ENCODE measurements at places on chromosomes 3 and 15.

DNA sequence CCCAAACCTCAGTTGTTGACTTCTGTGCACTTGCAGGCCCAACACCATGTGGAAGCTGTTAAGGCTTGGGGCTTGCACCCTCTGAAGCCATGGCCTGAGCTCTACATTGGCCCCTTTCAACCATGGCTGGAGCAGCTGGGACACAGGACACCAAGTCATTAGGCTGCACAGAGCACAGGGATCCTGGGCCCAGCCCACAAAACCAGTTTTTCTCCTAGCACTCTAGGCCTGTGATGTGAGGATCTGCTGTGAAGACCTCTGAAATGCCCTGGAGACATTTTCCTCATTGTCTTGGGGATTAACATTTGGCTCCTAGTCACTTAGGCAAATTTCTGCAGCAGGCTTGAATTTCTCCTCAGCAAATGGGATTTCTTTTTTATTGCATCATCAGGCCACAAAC is 1255.7 kb downstream of the ZPLD1 start:
- no peak for DNase-seq

GRCh38 chr3:25171118-25171807 is 256.8 kb upstream of the RARB start:
- DNase-seq: no peak

- DNase-seq: no peak
Observed at GRCh38 chr15:88878720-88879184, 16.6 kb downstream of the HAPLN3 start.

DNA sequence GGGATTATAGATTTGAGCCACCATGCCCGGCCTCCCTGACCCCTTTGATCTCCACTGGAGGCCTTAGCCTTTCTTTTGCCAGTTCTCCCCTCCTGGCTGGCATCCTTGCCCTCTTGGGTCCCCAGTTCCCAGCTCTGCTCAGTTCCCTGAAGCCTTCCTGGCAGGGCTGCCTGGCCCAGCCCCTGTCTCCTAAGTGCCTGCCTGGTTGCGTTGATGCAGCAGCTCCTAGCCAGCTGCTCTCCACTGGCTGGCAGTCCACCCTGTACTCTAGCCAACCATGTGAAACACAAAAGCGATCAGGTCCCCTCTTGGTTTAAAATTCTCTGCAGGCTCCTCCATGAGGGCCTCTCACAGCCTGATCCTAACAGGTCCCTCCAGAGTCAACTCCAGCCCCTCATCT is 184.7 kb downstream of the RAB11A start:
- no peak for DNase-seq

- DNase-seq: no peak
Observed at GRCh38 chr3:99240700-99241099, 339.2 kb upstream of the DCBLD2 start.

DNA sequence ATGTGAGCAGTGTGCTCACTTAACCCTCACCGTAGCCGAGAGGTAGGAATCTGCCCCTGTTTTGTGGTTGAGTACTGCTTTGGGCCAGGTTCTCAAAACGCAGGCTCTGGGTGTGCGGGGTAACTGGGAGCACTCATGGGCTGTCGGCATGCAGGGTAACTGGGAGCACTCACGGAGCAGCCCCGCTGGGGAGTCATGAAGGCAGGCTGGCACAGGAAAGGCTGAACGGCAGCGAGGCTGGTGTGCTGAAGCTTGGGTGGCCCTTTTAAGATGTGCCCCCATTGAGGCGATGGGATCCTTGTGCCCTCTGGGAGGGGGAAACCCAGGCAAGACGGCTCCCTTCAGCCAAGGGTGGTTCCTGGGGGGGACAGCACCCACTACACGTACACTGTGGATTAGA is 44.6 kb upstream of the VPS8 start:
- DNase-seq: no peak

DNA sequence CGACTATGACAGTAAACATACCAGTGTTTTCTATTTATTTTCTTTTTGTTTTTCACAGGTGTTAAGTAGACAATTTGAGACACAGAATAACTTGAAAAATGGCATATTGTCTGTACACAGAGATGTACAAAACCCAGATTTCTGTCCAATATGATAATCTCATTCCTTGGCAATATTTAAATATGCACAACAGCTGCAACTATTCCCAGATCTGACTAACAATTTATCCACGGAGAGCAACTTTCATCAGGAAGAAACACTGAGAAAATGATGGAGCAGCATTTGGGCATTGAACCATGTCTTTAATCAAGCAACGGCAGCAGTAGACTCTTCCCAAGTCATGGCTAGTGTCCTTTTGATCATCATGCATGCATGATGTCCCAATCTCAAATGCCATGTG is 452.6 kb downstream of the ZPLD1 start:
- DNase-seq: no peak

- no peak for DNase-seq
Observed at GRCh38 chr15:43376017-43376705, 5.3 kb downstream of the TUBGCP4 start.

GRCh38 chr3:50652709-50653108 is 22.0 kb upstream of the DOCK3 start:
- peak; percentile 22 for DNase-seq

DNA sequence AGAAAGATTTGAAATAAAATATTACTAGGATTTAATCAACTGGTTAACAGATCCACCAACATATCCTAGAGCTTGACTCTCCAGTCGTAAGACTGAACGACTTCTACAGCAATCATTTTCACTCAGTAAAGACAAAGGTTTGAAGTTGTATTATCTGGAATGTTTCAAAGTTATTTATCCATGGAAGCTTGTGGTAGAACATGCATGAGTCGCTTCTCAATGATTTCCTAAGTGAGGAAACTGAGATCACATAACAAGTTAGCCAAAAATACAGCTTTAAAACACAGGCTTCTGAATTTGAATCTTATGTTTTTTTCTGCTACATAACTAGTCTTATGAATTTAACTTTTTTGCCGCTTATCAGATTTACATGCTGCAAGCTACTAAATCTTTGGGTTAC is 241.8 kb downstream of the FOXP1 start:
- DNase-seq: no peak

DNA sequence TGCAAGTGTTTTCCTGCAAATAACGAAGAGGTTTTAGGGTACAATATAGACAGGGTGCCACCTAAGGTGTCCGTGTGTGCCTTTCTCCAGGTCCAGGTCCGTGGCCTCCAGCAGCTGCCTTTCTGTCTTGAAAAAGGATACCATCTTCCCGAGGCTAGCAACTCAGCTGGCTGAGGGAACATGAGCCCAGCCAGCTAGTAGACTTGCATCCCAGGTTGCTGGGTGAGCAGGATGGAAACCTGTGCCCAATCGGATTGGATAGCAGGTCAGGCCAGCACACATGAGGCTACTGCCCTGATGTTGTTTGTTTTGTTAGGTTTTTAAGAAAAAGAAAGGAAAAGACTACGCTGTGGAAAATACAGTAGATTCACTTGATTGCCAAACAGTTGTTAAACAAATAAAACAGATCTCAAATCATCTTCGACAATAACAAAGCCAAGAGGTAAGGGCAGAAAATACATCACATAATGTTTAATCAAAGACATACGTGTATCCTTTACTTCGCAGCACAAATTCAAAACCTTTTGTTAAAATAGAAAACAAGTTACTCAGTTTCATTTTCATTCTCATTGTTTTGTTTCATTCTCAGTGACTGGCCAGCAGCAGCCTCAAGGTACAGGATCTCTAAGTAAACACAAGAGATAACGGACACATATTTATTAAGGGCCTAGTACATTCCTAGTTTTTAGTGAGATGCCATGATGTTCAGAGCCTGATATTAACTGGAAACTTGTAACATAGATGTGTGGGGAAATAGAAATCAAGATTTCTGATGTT is 661.2 kb upstream of the NR2F2 start:
- no peak for DNase-seq

GRCh38 chr15:79283252-79284048 is 928 bp downstream of the ANKRD34C start:
- DNase-seq: no peak

DNA sequence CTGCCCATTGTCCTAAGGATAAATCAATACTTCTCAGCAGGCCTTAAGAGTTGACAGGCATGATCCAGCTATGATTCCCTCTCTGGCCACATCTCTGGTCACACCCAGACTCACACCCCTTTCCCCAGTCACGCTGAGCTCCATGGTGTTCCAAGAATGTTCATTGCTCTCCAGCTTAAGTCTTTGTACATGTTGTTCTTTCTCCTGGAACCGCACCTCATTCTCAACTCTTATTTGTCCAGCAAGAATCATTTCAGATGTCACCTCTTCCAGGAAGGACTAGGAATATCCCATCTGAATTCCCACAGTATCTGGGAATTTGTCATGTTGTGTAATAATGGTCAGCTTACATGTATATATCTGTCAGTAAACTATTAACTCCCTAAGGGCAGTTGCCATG is 118.3 kb upstream of the GALNT15 start:
- DNase-seq: no peak

DNA sequence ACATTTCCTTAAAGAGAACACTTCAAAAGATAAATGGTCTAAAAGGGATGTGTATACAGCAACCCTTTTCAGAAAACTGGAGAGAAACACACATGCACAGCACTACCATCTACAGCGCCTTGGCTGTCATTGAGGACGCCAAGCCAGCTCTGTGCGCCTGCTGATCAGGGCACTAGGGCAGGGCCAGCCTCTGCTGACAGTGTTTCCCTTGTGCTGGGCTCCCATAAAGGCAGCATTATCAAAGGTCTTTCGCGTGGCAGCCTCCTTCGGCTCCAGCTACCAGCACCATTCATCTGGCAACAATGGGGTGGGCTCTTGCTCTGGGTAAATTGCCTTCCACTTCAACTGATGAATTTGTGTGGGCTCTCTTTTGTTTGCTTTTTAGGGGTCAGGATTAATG is 53.4 kb downstream of the LDHAL6B start:
- DNase-seq: no peak

- DNase-seq: no peak
Observed at GRCh38 chr15:33720952-33721351, 247.3 kb upstream of the CHRM5 start.

- no peak for DNase-seq
Observed at GRCh38 chr3:72153477-72154314, 368.7 kb upstream of the PROK2 start.

DNA sequence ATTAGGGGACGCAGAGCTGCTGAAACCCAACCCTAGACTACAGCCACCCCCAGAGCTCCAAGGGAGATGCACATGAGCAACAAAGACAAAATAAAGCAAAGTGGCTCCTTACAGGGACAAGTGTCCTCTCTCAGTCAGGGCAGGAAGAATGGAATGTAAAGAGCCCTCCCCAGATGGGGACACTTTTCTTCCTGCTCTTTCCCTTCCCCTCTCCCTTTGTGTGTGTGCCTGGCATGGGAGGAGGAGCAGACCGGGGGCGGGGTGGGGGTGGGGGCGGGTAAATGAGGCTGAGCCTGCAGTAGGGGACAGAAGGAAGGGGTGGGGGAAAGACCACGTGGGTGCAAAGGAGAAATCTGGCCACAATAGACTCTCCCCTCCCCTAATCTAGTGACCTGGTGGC is 37.4 kb downstream of the ACAA1 start:
- no peak for DNase-seq

GRCh38 chr15:61946778-61947177 is 113.5 kb downstream of the VPS13C start:
- no peak for DNase-seq

DNA sequence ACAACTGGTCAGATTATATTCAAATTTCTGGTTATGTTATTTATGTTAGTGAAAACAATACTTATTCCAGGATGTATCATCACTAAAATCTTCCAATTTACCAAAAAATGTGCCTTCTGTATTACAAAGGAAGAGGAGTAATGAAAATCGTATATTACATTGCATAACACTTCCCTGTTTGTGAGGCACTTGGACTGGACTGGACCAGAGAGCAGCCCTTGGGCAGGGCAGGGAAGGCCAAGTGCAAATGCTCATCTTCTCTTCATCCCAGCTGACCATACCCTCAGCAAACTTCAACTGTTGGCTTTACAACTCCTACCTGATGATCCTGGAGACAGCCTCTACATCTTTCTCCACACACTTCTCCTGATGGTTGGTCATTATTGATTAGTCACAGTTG is 285.7 kb upstream of the MME start:
- no peak for DNase-seq

DNA sequence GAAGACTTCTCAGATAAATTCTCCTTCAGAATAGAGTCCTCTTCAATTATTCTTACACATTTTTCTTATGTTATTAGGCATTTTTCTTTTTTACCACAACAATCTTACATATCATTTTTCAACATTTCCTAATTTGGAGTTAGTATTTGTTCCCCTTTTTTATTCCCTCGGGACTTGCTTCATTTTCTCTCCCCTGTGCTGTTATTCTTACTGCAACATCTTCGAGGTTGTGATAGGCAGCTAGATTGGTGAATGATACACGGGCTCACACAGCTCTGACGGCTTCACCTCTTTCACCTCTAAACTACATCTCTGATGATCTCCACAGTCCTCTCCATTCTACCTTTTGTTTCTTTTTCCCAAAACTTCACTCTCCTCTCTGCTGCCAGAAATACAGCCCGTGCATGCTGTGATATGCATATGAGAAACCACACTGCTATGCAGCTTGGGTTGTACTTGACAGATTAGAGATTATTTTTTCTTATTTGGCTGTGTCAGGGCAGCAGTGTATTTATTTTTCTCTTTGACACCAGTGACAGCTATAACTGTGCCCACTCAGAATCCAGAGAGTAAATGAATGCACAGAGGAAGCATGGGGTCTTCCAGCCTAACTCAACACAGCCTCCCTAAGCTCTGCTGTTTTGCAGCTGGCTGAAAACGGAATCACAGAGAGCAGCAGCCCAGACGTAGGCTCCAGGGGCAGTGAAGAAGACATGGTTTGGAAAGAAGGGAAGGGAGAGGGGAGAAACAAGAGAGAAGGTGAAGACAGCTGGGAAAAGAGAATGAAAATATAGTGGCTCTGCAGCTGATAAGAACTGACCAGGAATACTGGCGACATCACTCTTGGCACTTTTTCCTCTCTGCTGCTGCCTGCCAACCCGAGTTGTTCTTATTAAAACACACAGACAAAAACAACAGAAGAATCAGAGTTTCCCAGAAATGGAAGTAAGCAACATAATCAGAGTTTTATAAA is 61.8 kb downstream of the SLC9A9 start:
- DNase-seq: no peak

GRCh38 chr15:72912996-72913395 is 129.4 kb upstream of the ADPGK start:
- no peak for DNase-seq

GRCh38 chr3:176554264-176554663 is 643.0 kb downstream of the TBL1XR1 start:
- no peak for DNase-seq

DNA sequence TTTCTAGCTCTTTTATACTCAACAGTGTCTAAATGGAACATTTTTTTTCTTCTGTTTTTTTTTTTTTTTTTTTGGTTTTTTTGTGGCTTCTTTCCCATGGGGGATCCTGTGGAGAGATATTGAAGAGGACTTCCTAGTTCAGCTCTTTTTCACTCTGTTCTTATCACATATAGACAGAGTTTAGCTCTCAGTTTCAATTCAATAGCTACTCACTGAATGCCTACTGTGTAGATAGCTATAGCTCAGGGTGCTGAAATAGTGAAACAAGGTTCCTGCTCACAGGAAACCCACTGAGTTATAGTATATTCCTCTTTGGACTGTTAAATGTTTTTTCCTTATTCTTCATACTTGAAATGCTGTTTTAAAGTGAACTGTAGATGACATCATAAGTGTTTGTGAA is 918.8 kb downstream of the CADM2 start:
- no peak for DNase-seq

- DNase-seq: no peak
Observed at GRCh38 chr15:68228971-68229385, 550 bp downstream of the CLN6 start.

Measured in activated CD8-positive, alpha-beta memory T cell treated with anti-CD3 and anti-CD28 coated beads for 1 hour (primary cell).